ENCODE measurements at places on chromosomes 4 and X. TPM values are rescaled to one million over a fixed set of nuclear protein-coding genes. Genes with fewer than 3 reads are reported as not detected.

DNA sequence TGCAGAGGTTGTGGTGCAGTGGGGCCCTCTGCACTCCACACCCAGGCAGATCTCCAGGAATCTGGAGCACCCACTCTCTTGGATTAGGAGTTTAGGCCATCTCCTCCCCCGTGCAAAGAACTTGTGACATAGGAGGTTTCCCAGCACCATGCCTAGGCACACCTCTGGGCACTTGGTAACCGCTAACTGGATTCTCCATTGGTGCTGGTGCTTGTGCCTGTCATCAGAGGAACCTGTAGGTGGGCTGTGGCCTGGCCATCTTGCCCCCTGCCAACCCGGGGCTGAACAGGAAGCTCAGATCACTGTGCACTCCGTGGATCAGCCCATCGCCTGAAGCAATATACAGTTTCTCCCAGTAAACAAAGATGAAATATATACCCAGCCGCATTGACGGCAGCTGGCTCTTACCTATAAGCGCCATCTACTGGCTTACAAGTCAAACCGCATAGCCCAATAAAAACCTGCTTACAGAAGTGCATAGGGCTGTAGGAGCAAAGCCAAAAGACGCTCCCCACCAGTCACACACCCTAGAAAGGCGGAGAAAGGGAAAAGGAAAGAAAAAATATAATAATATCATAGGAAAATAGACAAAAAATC lies 19.1 kb upstream of the TEX13B start:
- no peak for DNase-seq

GRCh38 chr4:140740422-140740821 lies 15.8 kb downstream of the TBC1D9 start:
- no peak for DNase-seq

DNA sequence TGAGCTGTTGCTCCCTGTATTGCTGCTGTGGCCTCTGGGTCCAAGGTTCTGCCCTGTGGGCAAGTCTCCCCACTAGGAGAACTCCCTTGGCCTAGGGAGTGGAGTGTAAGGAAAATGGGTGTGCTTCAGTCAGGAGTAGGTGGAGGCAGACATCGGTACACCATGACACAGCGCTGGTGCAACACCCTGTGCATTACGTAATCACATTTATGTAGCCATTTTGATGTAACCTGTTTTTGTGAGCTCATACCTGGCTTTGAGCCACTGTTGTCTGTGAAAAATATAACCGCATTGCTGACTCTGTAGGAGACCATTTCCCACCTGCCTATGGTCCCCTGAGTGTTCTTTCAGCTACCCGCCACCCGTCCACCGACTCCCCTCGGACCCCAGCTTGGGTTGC lies 700.5 kb upstream of the AGA start:
- no peak for DNase-seq

The FRAS1 gene
- 0.83 TPM for total RNA-seq

DNA sequence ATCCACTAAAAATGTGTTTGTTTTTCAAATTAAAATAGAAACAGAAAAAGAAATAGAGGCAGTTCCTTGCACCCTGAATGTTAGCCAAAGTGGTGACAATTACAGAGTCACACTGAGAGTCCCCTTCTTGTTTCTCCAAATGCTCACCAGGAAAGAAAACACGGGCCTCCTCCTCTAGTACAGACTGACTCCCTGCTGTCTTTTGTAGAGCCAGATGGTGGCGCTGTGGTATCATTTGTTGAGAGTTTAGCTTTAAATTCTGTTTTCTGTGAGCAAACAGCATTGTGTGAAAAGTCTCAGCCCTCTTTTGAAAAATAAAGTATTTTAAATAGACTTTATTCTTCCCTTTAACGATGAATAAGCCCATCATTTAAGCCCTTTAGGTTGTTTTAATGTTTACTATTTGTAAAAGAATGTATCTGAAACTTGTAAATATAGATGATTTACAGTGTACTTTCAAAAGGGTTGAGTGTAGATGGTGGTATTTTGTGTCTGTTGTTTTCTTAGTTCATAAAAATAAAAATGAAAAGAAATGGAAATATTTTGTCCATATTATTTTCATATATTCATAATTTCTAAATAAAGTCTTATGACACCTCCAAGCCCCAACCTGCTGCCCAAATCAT lies 36.9 kb upstream of the ATOH1 start:
- no peak for DNase-seq

DNA sequence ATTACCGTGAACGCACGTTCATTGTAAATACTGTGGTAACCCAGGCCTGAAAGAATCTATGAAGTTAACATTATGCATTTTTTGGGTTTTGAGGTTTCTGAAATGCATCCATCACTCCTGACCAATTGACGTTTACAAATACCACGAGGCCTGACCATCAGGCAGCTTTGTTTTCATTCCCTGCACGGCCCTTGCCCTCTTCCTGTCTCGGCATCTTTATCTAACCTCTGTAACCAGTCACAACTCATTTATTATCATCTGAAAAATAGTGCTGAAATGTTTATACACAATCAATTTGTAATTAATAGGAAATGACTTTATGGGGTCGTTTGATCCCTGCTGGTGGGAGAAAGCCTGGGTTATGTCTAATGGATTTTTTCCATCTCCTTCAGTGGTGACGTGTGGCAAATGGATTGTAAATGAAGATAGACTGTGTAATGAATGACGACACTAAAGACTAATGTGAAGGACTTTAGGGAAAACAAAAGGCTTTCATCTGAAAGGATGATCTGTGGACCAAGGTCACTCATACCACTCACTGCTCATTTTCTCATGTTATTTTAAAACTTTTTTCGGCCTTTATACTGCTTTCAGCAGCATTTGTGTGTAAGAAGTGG lies 102.7 kb upstream of the SORBS2 start:
- DNase-seq = no peak
